C1 segment of cervical spinal cord (tissue), 14 donors: ENCODE measurements at places on chromosomes 5 and 9.

GRCh38 chr9:110276781-110277180, 20.5 kb upstream of the TXN start:
- DNase-seq: no peak

GRCh38 chr5:144203750-144204596, 33.3 kb downstream of the KCTD16 start:
- DNase-seq: no peak

- DNase-seq: no peak
These were observed 4.1 kb downstream of the NFIL3 start for GRCh38 chr9:91419222-91420191.

DNA sequence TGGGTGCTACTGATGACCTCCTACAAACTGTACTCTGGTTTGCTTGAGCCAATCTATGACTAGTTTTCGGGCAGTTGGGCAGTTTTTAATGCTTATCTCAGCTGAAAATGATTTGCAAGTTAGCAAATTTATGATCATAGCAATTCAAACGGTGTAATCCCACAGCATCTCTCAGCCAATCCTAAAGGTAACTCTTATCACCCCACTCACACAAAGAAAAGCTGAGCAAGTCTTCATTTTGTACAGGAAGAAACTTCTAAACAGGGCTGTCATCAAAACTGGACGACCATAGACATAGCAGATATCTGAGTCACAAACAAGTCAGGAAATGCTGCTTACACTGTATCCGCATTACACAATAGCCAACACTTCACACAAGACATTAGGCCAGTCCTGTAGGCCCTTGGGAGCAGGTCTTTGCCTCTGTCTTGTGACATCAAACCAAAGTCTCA, 2.6 kb upstream of the ENC1 start:
- no peak for DNase-seq

DNA sequence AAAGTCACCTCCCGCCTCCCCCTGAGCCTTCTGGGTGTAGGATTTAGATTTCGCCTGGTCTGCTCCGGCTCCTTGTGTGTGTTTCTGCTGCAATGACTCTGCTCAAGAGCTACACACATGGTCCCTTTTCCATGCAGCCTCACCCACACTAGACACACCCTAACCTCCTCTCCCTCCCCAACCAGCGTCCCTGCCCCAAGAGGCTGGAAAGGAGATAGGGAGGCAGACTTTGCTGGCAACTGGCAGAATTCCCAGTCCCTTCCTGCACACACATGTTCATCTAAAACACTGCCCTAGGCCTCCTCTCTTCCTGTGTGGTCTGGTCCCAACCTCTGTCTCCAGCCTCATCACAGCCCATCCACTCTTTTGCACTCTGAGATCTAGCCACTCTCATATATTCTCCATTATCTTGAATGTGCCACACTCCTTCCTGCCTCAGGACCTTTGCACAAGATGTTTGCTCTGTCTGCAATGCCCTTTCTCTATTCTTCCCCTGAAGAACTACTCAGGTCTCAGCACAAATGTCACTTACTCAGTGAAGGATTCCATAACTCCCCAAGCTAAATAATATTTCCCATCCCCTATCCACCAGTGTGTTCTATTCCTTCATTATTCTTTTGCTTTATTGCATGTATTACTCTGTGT, 253.8 kb downstream of the CDK5RAP2 start:
- DNase-seq: no peak

DNA sequence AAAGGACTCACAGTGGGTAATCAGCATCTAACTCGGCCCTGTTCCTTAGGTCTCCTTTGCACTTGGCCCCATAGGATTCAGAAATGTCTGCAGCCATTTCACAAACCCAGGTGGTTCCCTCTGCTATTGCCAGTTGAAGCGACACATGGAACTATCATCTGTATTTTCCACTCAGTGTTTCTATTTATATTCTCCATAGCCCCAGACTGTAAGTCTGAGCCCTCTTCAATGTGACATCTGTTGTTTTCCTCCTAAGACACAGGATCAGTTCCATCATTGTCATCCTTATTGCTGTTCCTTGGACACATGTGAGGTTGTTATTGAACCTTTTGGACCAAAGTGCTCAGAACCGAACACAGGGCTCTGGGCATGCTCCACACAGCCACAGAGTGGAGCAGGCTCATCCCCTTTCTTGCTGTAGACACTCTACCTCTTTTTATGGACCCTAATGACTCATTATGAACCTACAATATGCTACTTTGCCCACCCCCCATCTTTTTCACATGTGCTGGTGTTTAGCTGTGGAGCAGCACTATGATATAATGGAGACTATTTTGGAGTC, 36.4 kb downstream of the GARNL3 start:
- DNase-seq: no peak

DNA sequence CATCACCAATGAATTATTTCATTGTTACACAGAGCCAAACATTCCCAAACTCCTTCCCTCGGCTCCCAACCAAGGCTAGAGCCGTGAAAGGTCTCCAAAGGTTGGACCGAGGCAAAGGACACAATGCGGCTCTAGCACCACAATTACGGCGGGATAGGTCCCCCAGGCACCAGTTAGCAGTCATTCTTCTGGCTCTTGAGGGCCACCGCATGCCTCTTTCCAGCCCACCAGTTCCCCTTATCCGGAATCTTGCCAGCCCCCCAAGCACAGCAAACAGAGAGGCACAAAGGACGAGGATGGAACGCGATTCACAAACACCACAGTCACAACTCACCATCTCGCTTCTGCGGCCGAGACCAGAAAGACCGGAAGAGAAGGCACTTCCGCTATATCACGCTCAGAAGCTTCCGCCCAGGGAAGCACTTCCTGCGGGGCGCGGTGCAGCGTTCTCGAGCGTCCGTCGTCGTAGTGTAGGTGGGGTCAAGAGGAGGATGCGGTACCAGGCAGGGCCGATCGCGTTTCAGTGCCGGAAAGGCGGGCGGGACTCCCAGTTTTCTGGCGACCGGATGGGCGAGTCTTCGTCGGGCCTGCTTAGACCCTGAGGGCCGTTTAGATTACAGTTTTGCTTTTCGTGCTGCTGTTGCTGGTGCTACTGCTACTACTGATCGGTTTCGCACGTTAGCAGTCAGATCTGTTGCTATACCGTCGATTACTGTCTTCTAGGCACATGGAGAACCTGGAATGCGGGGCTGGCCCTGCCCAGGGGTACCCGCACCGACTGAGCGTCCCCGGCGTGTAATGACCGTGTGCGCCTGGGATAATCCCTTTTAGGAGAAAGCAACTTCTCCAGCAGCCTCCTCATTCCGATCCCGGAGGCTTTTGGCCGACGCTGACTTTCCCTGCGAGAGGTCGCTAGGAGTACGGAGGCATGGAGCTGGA, at the start of gene RPL37:
RPL37 (minus strand) TSS at position 374 of the 939 bp plus-strand sequence; CDS start at position 337, 37 bp downstream.
- DNase-seq: peak; percentile 76

- peak; percentile 61 for DNase-seq
These were observed 3.6 kb downstream of the RNF130 start for GRCh38 chr5:180067986-180068385.

- DNase-seq: no peak
These were observed 26.7 kb downstream of the LNPEP start for GRCh38 chr5:96962540-96962991.

- DNase-seq: no peak
These were observed 73.6 kb downstream of the FAM114A2 start for GRCh38 chr5:153964880-153965645.

DNA sequence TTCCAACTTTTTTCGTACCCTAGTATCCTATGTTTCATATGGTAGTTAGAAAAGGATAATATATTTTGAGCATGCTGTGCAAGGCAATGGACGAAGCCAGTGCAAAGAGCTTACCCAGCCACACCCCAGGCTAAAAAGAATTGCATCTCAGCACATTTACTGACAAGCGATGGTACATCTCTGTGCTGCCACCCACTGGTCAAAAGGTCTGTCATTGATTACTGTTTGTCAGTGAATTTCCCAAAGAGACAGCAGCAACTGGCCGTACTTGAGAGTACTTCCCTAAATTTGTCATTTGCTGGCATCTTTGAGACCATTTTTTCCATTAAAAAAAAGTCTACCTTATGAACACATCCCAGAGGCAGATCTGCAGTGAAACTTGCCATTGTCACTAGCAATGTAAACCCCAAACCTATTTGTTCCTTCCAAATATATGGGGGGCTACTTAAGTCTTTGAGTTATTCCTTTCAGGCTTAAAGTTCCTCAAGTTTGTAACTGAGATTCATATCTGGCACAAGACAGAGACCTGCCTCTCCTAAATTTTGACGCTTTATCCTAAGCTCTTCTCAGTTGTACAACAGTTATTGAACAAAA, 184.3 kb downstream of the CTNND2 start:
- DNase-seq: peak; percentile 67

DNA sequence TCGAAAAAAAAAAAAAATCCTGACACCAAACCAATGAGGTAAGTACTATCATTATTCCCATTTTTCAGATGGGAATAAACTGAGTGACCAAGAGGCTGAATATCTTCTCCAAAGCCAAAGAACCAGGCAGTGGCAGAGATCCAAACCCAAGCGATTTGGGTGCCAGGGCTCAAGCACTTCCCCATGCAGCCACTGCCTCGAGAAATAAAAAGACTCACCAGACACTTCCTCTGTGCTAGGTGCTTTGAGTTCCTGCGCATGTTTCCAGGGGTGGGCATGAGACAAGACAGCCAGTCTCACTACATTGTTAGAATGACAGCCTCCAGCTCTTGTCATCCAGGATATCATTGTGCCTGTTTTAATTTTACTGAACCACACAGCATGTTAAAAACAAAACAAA, 2.3 kb upstream of the RPL26L1 start:
- DNase-seq: peak; percentile 31

- DNase-seq: no peak
These were observed 45.9 kb downstream of the TEK start for GRCh38 chr9:27154908-27155307.

- peak; percentile 73 for DNase-seq
These were observed 7.3 kb upstream of the TSPAN17 start for GRCh38 chr5:176639981-176640380.

GRCh38 chr5:95620870-95621838, 1.3 kb downstream of the GPR150 start:
- no peak for DNase-seq

DNA sequence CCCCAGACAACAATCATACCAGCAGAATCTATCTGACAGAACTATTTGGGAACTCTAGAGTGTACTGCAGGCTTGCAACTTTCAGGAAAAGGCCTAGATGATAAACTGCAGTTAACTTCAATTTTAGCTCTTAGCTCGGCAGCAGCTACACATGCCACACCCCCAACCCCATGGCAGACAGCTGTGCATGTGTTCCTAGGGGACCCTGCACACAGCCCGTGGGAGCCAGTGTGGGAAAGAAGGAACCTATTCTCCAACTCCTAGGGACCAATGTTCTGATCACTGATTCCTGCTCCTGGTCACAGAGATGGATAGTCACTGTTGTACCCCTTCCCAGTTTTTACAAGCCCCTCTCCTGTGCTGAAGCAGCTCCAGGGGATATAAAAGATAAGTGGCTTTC, 179.6 kb downstream of the DRD1 start:
- DNase-seq: no peak

- DNase-seq: no peak
These were observed 58.4 kb downstream of the PCSK1 start for GRCh38 chr5:96374653-96375052.

- no peak for DNase-seq
These were observed 318.2 kb downstream of the SLCO4C1 start for GRCh38 chr5:101977729-101978345.
